ENCODE measurements at places on chromosomes 1 and 21. TPM values are rescaled to one million over a fixed set of nuclear protein-coding genes. Genes with fewer than 3 reads are reported as not detected.

GRCh38 chr1:43447891-43448708, 5.6 kb downstream of the HYI start:
- H3K4me3 ChIP-seq = no peak overlapping the region
- H3K27ac ChIP-seq = no peak overlapping the region
- H3K27me3 ChIP-seq = no peaks in the 10 kb centered on the region
- no peak for DNase-seq

- H3K27ac ChIP-seq = peak within 1 kb of the TSS; percentile 100
- peaks cover 27% of the 10 kb centered on the region for H3K36me3 ChIP-seq
- H3K4me3 ChIP-seq = peak within 1 kb of the TSS; percentile 92
These were observed at the start of gene RNF187 for GRCh38 chr1:228487336-228488124. TSS of gene RNF187 (plus strand) at chr1:228487382.

GRCh38 chr1:148363439-148363810, 119.7 kb downstream of the PPIAL4G start:
- no peaks in the 10 kb centered on the region for H3K4me1 ChIP-seq
- H3K27ac ChIP-seq = no peak overlapping the region
- DNase-seq = no peak
- no peaks in the 10 kb centered on the region for H3K36me3 ChIP-seq

Gene INPP5B
- 22.4 TPM for total RNA-seq

DNA sequence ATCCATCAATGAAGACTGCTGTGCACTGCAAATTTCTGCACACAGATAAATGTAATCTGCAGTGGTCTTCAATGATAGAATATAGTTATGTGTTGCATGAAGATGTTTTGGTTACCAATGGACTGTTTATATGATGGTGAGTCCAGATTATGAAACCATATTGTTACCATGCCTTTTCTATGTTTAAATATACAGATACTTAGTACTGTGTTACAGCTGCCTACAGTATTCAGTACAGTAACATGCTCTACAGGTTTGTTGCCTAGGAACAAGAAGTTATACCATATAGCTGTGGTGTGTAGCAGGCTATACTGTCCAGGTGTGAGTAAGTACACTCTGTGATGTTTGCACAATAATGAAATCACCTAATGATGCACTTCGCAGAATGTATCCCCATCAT, 40.8 kb downstream of the SORT1 start:
- H3K27ac ChIP-seq = no peak overlapping the region
- peaks cover 17% of the 10 kb centered on the region for H3K4me1 ChIP-seq
- H3K27me3 ChIP-seq = no peaks in the 10 kb centered on the region
- H3K36me3 ChIP-seq = no peaks in the 10 kb centered on the region
- no peak for DNase-seq
- no peak overlapping the region for H3K4me3 ChIP-seq

Gene TRIM45
- 9.0 TPM for total RNA-seq

- no peaks in the 10 kb centered on the region for H3K4me1 ChIP-seq
- DNase-seq = peak; percentile 20
- peaks cover 24% of the 10 kb centered on the region for H3K27me3 ChIP-seq
- H3K27ac ChIP-seq = no peak overlapping the region
- no peak overlapping the region for H3K4me3 ChIP-seq
- no peaks in the 10 kb centered on the region for H3K36me3 ChIP-seq
These were observed 55.0 kb upstream of the ETV3 start for GRCh38 chr1:157193219-157193618.

Gene SMCP
- total RNA-seq = not detected

Gene CFAP45
- total RNA-seq = not detected

- H3K36me3 ChIP-seq = no peaks in the 10 kb centered on the region
- H3K4me1 ChIP-seq = no peaks in the 10 kb centered on the region
- H3K27me3 ChIP-seq = no peaks in the 10 kb centered on the region
- DNase-seq = no peak
- no peak overlapping the region for H3K4me3 ChIP-seq
These were observed 134.1 kb downstream of the ZC3H11B start for GRCh38 chr1:219478811-219479210.

GRCh38 chr1:67372136-67372535, 58.1 kb downstream of the SERBP1 start:
- H3K27me3 ChIP-seq = no peaks in the 10 kb centered on the region
- H3K36me3 ChIP-seq = no peaks in the 10 kb centered on the region
- no peak overlapping the region for H3K27ac ChIP-seq

GRCh38 chr1:59039551-59039950, 255.7 kb upstream of the JUN start:
- DNase-seq = no peak
- H3K36me3 ChIP-seq = no peaks in the 10 kb centered on the region
- H3K4me3 ChIP-seq = no peak overlapping the region
- H3K27me3 ChIP-seq = no peaks in the 10 kb centered on the region
- peaks cover 18% of the 10 kb centered on the region for H3K4me1 ChIP-seq

- DNase-seq = no peak
- H3K27me3 ChIP-seq = no peaks in the 10 kb centered on the region
- peaks cover 21% of the 10 kb centered on the region for H3K36me3 ChIP-seq
- peak overlapping the region; percentile 97 for H3K27ac ChIP-seq
These were observed 1.4 kb upstream of the IRF2BP2 start for GRCh38 chr1:234611225-234611846.

- H3K27ac ChIP-seq = no peak overlapping the region
- no peaks in the 10 kb centered on the region for H3K36me3 ChIP-seq
- no peak for DNase-seq
- no peak overlapping the region for H3K4me3 ChIP-seq
- H3K4me1 ChIP-seq = no peaks in the 10 kb centered on the region
These were observed 83.4 kb downstream of the DAB1 start for GRCh38 chr1:57340334-57341070.

DNA sequence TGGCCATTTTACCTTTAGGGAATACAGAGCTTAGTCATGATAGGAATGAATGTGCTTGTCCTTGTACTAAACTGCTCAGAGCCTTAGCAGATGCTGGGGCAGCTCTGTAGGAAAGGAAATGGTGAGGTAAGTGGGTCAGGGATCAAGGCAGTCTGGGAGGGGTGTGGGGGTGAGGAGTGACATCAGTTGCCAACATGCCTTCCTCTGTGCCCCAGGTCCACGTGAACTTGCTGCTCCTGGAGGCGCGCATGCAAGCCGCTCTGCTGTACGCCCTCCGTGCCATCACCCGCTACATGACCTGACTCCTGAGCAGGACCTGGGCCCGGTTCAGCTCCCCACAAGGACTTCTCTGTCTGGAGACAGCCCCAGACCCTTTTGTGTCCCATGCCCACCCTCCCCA, 21.2 kb downstream of the SESN2 start:
- peaks cover 11% of the 10 kb centered on the region for H3K4me1 ChIP-seq
- no peaks in the 10 kb centered on the region for H3K36me3 ChIP-seq
- no peak overlapping the region for H3K27ac ChIP-seq
- no peaks in the 10 kb centered on the region for H3K27me3 ChIP-seq
- H3K4me3 ChIP-seq = no peak overlapping the region

- no peak for DNase-seq
- no peaks in the 10 kb centered on the region for H3K4me1 ChIP-seq
- no peaks in the 10 kb centered on the region for H3K27me3 ChIP-seq
- no peaks in the 10 kb centered on the region for H3K36me3 ChIP-seq
- no peak overlapping the region for H3K4me3 ChIP-seq
- no peak overlapping the region for H3K27ac ChIP-seq
These were observed 80.1 kb downstream of the TTLL7 start for GRCh38 chr1:83918688-83919285.

DNA sequence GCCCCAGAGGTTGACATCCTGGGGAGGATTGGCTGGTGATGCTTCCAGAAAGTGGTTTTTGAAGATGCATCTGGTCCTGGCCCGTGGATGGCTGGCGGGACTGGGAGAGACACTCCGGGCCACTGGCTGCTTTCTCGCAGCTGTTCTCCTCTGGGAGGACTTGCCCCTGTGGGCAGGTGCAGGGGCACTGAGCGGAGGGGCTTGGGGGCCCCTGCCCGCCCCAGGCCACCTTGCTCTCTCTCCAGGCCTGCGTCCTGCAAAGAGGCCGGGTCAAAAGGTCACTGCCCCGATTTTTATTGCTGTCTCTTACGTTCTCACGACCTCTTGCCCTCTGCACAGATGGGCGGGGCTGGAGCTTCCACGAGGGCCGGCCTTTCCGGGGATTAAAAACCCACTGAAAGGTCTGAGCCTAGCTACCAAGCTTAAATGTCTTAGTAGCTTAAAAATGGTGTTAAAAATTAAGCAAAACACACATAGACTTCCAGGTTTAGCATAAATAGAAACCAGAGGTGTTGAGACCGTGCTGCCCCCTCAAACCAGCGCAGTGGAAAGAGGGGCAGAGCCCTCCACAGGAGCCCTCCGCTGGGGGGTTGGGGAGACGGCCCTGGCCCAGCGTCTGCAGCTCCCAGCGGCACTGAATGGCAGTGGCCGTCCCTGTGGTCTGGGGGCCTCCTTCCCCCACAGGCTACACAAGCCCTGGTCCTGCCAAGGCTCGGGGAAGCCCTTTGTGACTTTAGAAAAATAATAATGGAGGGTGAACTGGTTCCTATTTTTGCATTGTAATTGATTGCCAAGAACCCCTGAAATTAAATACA, 43.9 kb downstream of the SKI start:
- no peaks in the 10 kb centered on the region for H3K36me3 ChIP-seq
- no peak overlapping the region for H3K27ac ChIP-seq
- no peak overlapping the region for H3K4me3 ChIP-seq
- no peaks in the 10 kb centered on the region for H3K27me3 ChIP-seq
- H3K4me1 ChIP-seq = peaks cover 12% of the 10 kb centered on the region

GRCh38 chr21:37202221-37203110, 64.7 kb downstream of the VPS26C start:
- H3K4me3 ChIP-seq = no peak overlapping the region
- no peak overlapping the region for H3K27ac ChIP-seq
- DNase-seq = no peak
- H3K36me3 ChIP-seq = no peaks in the 10 kb centered on the region
- no peaks in the 10 kb centered on the region for H3K27me3 ChIP-seq

- H3K27me3 ChIP-seq = no peaks in the 10 kb centered on the region
- H3K4me3 ChIP-seq = no peak overlapping the region
- H3K27ac ChIP-seq = no peak overlapping the region
- DNase-seq = no peak
These were observed 58.5 kb upstream of the ENAH start for GRCh38 chr1:225711236-225711937.

DNA sequence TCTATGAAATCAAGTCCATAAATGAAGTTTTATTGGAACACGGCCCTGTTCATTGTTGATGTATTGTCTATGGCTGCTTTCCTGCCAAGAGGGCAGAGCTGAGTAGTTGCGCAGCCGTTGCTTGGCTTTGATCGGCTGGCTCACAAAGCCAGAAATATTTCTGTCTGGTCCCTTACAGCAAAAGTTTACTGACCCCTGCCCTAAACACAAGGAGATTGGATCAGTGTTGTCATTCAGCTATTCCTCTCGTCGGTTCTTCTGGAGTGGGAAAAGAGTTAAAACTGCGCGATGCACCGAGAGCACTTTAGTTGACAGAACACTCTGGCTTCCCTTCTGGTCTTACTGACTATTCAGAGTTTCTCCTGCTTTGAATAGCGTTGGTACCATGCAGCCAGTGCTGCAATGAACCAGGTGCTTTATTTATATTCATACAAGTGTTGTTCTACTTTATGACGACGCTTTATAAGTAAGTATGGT, 868 bp downstream of the ZBTB40 start:
- peaks cover 58% of the 10 kb centered on the region for H3K4me1 ChIP-seq
- no peaks in the 10 kb centered on the region for H3K36me3 ChIP-seq
- peak overlapping the region; percentile 95 for H3K27ac ChIP-seq
- H3K27me3 ChIP-seq = no peaks in the 10 kb centered on the region

- peak overlapping the region; percentile 54 for H3K4me3 ChIP-seq
- H3K4me1 ChIP-seq = peaks cover 46% of the 10 kb centered on the region
- DNase-seq = peak; percentile 42
- no peaks in the 10 kb centered on the region for H3K27me3 ChIP-seq
- H3K36me3 ChIP-seq = no peaks in the 10 kb centered on the region
These were observed 1.8 kb downstream of the ATP2B4 start for GRCh38 chr1:203628201-203629015.

Gene RIPK4
- not detected for total RNA-seq

DNA sequence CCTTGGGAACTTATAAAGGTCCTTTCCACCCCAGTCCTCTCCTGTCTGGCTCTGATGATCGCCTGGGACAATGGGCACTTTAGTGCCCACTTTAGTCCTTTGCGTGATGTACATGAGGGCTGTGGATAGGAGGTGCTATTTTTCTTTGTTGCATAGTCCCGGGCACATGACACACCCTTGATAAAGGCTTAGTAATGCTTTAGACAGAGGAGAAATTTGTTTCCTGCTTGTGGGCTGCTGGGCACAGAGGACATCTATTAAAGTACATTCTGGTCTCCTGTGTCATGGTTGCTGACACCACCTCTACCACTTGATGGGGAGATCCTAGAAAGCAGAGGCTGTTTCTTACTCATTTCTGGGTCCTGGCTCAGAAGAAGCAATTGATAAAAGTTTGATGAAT, 5.4 kb upstream of the KNCN start:
- no peak overlapping the region for H3K4me3 ChIP-seq
- no peak for DNase-seq
- peaks cover 30% of the 10 kb centered on the region for H3K36me3 ChIP-seq
- no peaks in the 10 kb centered on the region for H3K4me1 ChIP-seq
- H3K27me3 ChIP-seq = no peaks in the 10 kb centered on the region

Gene ZNF648
- not detected for total RNA-seq

Gene ORC1
- total RNA-seq = 0.68 TPM

DNA sequence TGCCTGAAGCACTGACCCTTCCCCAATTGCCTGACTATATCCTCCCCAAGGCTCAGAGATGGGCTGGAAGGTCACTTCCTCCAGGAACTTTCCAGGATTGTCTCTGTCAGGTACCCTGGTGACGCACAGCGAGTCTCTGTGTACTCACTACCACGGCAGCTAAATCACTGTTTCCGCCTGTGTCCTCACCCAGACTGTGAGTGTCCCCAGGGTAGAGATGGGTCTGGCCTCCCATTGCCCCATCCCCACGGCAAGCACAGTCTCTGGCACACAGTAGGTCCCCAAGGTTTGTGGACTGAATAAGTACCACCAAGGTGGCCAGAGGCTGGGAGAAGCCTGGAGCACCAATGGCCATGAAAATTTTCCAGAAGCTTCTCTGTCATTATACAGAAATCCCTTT, 93.8 kb upstream of the RUNX3 start:
- DNase-seq = no peak
- no peak overlapping the region for H3K27ac ChIP-seq
- H3K4me3 ChIP-seq = no peak overlapping the region
- H3K36me3 ChIP-seq = no peaks in the 10 kb centered on the region
- H3K27me3 ChIP-seq = no peaks in the 10 kb centered on the region
- H3K4me1 ChIP-seq = no peaks in the 10 kb centered on the region
